Panc1 (cell line): ENCODE measurements at places on chromosomes 3 and 15.

DNA sequence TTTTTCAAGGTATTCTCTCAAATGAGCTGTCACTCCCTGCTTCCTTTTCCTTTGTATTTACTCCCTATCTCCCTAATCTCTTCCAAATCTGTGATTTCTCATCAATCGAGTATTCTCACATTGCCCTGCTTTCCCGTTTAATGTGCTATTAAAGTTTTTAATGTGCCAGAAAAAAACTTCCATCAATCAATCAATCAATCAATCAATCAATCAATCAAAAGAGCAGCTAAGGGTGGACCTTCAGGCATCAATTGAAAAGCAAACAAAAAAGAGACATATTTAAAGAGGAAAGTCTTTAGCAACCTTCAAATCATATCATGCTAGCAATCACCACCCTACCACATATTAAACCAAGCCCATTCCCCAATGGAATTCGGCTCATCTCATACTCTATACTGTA lies 58.9 kb downstream of the SATB1 start:
- DNase-seq: no peak

- no peak for DNase-seq
These were observed 29.5 kb downstream of the GYG1 start for GRCh38 chr3:149020839-149021252.

DNA sequence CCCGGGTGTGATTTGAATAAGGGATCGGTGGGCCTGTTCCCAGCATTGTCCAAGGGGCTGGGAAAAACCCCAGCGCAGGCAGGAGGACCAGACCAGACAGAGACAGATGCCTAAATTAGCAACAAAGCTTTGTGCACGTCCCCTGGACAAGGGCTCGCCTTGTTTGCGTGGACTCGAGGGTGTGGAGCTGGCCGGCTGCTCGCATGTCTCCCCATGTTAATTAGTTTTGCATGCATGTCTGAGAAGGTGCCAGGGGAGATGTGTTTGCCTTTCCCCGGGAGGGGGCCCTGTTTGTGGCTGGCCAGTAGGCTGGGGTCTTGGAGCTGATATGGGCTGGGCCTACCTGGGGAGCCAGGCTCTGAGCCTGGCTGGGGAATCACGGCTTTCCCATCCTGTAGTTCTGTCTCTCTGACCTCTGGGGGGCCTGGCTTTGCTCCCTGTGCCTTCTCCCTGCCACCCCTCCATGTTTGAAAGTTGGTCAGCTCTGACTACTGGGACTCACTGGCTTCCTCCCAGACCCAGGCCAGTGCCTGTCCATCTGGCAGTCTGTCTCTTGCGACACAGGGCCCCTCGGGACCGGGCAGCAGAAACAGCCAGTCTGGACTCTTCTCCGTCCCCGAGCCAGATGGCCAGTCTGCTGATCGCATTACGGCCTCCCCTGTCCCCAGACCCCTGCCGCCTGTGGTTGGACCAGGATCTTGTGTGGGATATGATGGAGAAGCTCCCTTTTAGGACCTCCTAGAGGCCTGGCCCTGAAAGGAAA lies 55.4 kb upstream of the POLG start:
- no peak for DNase-seq

DNA sequence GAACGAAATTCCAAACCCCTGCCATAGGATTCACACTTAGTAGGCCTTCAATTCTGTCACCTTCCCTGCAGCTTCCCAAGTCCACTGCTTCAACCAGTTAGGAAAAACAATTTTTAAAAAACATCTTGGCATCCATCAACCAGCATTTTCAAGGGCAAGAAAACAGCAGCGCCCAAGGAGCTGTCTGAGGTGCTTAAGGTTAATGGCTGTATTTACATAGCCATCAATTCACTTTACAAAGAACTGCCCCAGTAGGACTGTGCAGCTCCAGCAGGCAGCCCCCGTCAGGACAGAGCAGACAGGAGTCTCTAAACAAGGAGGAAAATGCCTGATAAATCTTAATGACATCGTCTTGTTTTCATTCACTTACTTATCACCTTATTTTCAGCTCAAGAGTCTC lies 13.3 kb downstream of the TAFA4 start:
- DNase-seq: no peak

DNA sequence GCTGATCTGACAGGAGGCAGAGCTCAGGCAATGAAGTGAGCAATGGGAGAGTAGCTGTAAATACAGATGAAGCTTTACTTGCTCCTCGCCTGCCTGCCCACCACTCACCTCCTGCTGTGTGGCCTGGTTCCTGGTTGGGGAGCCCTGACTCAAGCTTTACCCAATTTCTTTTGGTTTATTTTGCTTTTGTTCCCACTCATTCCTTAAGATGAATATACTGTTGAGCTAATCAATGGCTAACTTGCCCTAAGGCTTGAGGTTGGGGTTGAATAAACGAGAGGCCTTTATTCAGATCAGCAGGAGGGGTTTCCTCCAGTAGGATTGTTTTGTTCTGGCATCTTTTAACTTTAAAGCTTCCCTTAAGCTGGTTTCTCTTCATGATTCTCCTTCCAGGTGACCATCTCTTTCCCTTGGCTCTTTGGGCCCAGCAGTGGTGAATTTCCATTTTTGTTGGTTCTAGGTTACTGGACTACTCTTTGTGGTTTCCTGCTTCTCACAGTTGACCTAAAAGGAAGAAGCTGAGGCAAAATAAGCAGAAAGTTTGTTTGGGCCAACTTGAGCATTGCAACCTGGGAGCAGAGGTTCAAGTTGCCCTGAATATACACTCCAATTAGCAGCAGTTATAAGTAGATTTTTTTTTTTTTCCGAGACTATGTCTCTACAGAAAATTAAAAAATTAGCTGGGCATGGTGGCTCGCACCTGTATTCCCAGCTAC lies 44.4 kb downstream of the STARD9 start:
- DNase-seq: no peak

- no peak for DNase-seq
These were observed 340.9 kb upstream of the TPRG1 start for GRCh38 chr3:188830893-188831292.

- no peak for DNase-seq
These were observed 270.0 kb downstream of the NAALADL2 start for GRCh38 chr3:175129126-175129525.

DNA sequence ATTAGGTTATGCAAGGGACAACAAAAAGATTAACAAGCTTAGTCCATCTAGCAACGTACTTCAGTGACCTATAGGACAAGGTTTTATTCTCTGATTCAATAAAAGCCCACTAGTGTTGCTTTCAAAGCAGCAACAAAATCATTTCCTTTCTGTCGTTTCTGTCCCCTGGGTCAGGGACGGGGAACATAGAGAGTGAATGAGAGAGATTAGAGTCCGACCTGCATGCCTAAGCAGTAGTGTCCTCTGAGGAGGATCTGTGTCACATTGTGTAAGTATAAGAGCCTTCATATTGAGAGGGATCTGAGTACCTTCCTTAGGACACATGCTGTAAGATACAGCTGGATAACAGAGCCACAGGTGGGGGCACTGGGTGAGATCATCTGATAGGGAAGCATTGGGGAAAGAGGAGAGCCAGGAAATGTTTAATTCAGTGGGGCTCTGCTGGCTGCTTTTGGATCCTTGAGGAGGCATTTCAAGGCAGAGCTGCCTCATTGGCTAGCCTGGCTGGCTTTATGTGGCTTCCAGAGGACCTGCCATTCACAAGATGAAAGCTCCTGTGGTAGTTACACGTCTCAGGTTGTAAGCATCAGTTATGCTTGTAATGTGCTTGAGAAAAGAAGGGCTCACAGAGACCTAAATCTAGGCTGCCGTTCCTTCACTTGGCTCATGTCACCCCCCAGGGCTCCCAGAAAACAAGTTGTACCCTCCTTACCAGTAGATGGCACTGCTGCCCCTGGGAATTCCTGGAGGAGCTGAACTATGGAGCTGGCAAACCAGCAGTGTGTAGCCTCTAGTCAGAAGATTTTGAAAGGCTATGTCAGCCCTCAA lies 2.7 kb downstream of the TMEM108 start:
- peak; percentile 20 for DNase-seq

DNA sequence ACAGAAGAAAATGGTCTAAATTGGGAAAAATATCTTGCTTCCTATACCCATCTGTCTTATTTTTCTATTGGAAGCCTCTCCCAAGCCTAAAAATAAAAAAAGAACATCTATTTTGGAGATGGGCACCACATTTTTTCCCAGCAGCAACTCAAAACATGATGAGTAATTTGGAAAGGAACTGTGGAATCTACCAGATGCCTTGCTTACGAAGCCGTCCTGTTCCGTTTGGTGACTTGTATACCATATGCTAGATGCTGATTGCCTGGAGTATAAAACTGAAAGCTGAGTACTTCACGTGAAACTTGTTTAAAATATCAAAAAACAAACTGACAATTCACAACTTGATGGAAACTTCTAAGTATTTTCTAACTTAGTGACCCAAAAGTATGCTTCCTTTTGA lies 491.0 kb downstream of the ROBO2 start:
- no peak for DNase-seq
